ENCODE measurements at places on chromosomes 16 and 17. TPM values are rescaled to one million over a fixed set of nuclear protein-coding genes. Genes with fewer than 3 reads are reported as not detected.

DNA sequence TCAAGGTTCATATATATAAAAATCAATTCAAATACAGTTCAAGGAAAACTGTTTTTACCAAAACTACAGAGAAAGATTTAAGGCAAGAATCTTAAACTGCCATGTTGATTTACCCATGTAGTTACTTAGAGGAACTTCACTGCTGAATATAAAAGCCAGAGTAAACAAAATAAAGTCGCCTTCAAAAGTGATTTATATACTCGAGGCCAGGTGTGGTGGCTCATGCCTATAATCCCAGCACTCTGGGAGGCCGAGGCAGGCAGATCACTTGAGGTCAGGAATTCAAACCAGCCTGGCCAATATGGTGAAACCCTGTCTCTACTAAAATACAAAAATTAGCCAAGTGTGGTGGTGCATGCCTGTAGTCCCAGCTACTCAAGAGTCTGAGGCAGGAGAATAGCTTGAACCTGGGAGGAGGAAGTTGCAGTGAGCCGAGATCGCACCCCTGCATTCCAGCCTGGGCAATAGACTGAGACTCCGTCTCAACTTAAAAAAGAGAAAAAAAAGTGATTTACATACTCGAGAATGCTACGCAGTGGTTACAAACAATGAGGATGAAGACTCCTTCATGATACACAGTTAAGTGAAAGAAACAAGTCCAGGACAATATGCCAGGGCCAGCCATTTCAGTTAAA, 54.1 kb upstream of the CNEP1R1 start:
- H3K36me3 ChIP-seq, result no peaks in the 10 kb centered on the region
- peaks cover 17% of the 10 kb centered on the region for H3K27me3 ChIP-seq
- no peaks in the 10 kb centered on the region for H3K4me1 ChIP-seq
- H3K27ac ChIP-seq, result no peak overlapping the region

- H3K4me3 ChIP-seq, result no peak overlapping the region
- DNase-seq, result no peak
These were observed 91.8 kb downstream of the SMG6 start for GRCh38 chr17:2211661-2212399.

DNA sequence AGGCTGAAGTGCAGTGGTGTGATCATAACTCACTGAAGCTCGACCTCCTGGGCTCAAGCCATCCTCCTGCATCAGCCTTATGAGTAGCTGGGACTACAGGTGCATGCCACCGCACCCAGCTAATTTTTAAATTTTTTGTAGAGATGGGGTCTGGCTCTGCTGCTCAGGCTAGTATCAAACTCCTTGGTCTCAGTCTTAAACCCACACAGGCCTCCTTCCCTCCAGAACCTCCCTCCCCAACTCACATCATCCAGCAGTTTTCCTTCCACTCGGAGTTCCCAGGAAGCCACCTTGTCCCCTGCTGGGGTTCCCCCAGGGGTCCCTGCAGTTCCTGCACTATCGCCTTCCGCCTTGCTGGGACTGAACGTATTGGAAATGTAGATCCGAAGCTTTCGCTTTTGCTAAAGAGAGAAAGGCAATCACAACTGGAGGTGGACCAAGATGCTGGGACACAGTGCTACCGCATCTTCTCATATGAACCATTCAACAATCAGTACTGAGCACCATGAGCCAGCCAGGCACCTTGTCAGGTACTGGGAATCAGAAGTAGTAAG, 7.2 kb downstream of the SMARCD2 start:
- H3K4me1 ChIP-seq, result peaks cover 41% of the 10 kb centered on the region
- H3K4me3 ChIP-seq, result no peak overlapping the region
- no peaks in the 10 kb centered on the region for H3K27me3 ChIP-seq
- H3K36me3 ChIP-seq, result peaks cover 50% of the 10 kb centered on the region
- H3K27ac ChIP-seq, result peak overlapping the region; percentile 14
- no peak for DNase-seq

GRCh38 chr17:49218941-49219913, 8.7 kb downstream of the ABI3 start:
- peak overlapping the region; percentile 97 for H3K27ac ChIP-seq
- no peaks in the 10 kb centered on the region for H3K27me3 ChIP-seq
- H3K4me1 ChIP-seq, result peaks cover 76% of the 10 kb centered on the region
- DNase-seq, result peak; percentile 83
- H3K4me3 ChIP-seq, result peak overlapping the region; percentile 65

DNA sequence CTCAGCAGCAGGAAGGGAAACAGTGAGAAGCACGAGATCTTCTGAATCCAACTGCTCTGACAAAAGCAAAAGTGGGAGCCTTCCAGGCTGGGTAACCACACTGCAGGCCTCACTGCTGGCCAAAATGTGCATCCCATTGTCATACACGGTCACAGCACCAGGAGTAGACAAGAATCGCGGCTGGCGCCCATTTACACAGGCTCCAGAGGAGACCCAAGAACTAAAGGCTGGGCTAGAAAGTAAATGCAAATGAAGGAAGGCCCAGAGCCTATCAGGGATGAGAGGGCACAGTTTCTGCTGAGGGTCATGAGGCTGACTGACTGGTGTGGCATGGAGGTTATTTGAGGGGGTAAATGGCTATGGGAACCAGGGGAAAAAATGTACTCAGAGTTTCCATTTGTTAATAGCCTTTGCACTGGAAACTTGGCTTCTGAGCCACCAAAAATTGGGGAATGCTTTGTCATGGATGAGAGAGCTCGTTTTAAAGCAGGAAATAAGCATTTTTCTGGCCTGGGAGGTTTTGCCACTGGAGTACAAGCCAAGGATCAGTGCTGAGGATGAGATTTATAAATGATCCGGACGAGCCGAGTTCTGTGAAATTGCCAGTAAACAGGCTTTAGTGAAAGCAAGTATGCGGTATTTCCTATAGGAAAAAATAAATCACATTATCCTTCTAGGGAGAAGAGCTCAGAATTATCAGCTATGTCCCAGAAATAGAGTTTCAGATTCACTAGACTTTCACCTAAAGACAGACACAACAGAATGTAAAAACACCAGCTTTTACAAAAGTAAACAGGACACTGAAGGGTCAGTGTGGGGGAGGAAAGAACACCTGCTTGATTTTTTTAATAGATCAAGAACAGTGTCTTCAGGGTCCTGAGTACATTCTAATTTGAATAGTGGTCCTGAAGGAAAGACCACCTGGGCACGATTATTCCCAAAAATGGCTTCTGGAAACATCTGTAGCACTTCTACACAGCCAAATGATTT, 66.9 kb upstream of the GSG1L start:
- no peaks in the 10 kb centered on the region for H3K27me3 ChIP-seq
- no peak for DNase-seq
- H3K36me3 ChIP-seq, result peaks cover 74% of the 10 kb centered on the region

DNA sequence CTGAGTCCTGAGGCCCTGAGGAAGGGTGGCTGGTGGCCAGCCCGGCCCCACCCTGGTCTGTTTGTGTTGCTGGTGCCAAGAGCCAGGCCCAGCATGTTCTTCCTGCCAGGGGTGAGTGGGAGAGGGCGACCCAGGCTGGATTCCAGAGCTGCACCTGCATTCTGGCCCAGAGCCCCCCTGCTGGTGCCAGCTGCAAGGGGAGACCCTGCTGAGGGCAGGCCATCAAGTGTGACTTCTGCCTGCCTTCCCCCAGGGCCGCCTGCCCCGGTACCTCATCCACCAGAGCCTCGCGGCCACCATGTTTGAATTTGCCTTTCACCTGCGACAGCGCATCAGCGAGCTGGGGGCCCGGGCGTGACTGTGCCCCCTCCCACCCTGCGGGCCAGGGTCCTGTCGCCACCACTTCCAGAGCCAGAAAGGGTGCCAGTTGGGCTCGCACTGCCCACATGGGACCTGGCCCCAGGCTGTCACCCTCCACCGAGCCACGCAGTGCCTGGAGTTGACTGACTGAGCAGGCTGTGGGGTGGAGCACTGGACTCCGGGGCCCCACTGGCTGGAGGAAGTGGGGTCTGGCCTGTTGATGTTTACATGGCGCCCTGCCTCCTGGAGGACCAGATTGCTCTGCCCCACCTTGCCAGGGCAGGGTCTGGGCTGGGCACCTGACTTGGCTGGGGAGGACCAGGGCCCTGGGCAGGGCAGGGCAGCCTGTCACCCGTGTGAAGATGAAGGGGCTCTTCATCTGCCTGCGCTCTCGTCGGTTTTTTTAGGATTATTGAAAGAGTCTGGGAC, 2.4 kb upstream of the TCAP start:
- no peaks in the 10 kb centered on the region for H3K36me3 ChIP-seq
- DNase-seq, result no peak
- H3K4me1 ChIP-seq, result peaks cover 18% of the 10 kb centered on the region

DNA sequence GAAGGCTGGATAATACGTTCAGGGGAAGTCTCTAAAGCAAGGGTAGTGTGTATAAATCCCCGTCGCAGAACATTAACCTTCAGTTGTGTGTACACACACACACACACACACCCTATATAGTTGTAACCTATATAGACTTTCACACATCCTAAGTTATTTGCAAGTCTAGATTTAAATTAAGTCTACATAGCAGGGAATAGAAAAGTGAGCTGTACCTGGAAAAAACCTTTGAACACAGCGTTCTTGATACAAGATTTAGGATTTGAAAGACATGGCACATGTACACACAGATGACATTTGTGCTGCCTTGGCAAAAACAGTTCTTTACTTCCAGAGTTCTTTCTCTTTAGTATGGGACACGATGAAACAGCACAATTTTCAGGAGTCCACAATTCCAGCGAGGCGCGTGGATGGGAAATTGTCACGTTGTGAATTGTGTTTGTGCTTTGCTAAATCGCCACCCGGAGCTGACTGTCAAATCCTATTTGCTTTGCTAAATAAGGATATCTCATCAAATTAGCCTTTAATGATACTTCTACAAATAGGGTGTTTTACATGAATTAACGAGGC, 233.9 kb downstream of the MRTFB start:
- no peaks in the 10 kb centered on the region for H3K36me3 ChIP-seq
- H3K27me3 ChIP-seq, result peaks cover 8% of the 10 kb centered on the region
- no peak overlapping the region for H3K4me3 ChIP-seq
- peaks cover 42% of the 10 kb centered on the region for H3K4me1 ChIP-seq

DNA sequence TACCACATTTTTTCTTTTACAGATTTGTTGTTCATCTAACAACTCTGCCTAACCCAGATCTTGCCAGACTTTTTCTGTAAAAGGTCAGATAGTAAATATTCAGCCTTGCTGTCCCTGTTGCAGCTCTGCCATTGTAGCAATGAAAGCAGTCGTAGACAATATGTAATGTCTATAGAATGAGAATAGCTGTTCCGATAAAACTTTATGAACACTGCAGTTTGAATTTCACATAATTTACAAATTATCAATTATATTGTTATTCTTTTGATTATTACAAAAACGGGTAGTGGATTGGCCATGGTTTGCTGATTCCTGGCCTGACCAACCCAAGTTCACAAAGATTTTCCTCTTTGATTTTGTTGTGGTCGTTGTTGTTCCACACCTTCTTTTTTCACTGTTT, 2.9 kb downstream of the LRRC37B start:
- peak overlapping the region; percentile 83 for H3K4me3 ChIP-seq
- H3K4me1 ChIP-seq, result peaks cover 37% of the 10 kb centered on the region
- H3K27ac ChIP-seq, result no peak overlapping the region
- H3K27me3 ChIP-seq, result no peaks in the 10 kb centered on the region

GRCh38 chr16:87199901-87200300, 117.3 kb downstream of the C16orf95 start:
- H3K36me3 ChIP-seq, result no peaks in the 10 kb centered on the region
- H3K4me3 ChIP-seq, result no peak overlapping the region
- no peak for DNase-seq

ARL4D gene
- total RNA-seq, result 3.4 TPM

PRAC2 gene
- total RNA-seq, result not detected

DNA sequence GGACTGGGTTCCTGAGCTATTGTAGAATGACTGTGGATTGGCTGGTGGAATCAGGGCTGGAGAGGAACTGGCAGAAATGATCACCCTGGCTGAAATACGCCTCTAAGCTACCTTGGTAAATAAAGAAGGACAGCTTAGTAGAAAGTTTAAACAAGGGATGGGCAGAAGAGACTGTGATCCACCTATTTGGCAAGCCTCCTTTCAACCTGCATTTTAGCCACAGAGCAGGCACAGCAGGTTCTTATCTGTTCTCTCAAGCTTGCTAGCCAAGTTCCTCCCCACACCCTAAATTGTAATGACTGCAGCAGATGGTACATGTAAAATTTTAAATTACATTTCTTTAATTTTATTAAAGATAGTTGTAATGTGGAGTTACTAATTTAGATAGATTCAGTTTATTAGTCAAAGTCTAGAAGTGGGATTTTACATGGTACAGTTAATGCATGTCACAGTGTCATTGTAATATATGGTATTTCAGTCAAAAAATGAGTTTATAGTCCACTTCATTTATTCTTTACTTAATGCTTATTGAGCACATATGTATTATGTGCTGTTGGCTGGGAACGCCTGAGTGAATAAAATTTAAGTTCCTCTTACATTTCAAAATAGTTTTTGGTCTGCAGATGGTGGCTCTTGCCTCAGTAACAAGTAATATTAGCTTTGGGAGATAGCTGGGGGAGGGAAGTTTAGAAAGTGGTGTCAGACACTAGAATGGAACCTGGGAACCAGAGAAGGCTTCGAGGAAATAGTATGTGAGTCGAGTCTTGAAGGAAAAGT, 11.2 kb downstream of the EPN2 start:
- H3K4me1 ChIP-seq, result no peaks in the 10 kb centered on the region
- H3K27me3 ChIP-seq, result peaks cover 6% of the 10 kb centered on the region
- no peak overlapping the region for H3K4me3 ChIP-seq
- H3K36me3 ChIP-seq, result peaks cover 1% of the 10 kb centered on the region

DNA sequence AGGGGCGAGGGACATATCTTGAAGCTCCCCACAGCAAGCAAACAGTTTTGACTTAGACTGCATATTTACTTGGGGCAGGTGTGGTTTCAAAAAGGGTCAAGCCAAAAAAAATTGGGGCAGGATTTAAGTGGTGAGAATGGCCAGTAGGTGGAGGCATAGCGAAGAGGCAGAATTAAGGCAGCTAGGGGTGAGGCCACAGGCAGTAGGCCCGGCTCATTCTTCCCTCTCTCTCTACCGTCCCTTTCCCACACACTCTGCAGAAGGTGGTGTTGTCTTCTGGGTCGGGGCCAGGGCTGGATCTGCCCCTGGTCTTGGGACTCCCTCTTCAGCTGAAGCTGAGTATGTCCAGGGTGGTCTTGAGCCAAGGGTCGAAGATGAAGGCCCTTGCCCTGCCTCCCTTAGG, 2.6 kb downstream of the SHBG start:
- DNase-seq, result peak; percentile 60
- no peak overlapping the region for H3K4me3 ChIP-seq
- no peaks in the 10 kb centered on the region for H3K27me3 ChIP-seq
- H3K27ac ChIP-seq, result no peak overlapping the region
- H3K4me1 ChIP-seq, result peaks cover 3% of the 10 kb centered on the region

DNA sequence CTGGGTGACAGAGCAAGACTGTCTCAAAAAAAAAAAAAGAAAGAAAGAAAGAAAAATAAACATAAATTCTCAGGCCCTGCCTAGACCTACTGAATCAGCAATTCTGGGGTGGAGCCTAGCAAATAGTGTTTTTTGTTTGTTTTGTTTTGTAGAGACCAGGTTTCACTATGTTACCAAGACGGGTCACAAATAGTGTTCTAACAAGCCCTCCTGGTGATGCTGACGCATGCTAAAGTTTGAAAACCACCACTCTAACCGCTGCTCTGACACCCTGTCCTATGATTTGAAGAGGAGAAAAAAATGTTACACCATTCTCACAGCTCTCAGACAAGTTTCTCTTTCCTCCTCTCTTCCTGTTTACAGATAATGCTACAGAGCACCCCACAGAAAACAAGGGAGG, 1.5 kb downstream of the MRPL10 start:
- DNase-seq, result peak; percentile 59
- H3K27me3 ChIP-seq, result no peaks in the 10 kb centered on the region
- peak overlapping the region; percentile 91 for H3K4me3 ChIP-seq
- peak overlapping the region; percentile 94 for H3K27ac ChIP-seq
- peaks cover 37% of the 10 kb centered on the region for H3K4me1 ChIP-seq

Data from activated CD8-positive, alpha-beta T cell treated with anti-CD3 and anti-CD28 coated beads for 36 hours (primary cell).